Stimulated activated CD8-positive, alpha-beta memory T cell treated with anti-CD3 and anti-CD28 coated beads, Interleukin-2, amount 100 ng/mL, for 1 hour (primary cell): ENCODE measurements at places on chromosomes 12 and 14.

DNA sequence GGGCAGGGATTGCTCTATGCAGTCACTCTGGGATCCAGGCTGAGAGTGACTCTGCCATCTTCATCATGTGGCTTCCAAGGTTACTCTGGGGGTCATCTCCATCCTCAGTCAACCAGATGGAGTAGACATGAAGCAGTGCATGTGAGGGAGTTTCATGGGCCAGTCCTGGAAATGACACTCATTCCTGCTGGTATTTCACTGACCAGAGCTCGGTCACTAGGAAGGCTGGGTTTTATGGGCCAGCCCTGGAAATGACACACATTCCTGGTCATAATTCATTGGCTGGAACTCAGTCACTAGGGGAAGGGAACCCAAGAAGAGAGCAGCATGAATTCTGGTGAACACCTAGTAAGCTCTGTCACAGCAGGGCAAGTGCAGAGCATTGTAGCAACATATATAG is 144.7 kb downstream of the SMOC1 start:
- DNase-seq, result no peak

- no peak for DNase-seq
Observed at GRCh38 chr12:47360771-47361388, 281.1 kb upstream of the AMIGO2 start.

DNA sequence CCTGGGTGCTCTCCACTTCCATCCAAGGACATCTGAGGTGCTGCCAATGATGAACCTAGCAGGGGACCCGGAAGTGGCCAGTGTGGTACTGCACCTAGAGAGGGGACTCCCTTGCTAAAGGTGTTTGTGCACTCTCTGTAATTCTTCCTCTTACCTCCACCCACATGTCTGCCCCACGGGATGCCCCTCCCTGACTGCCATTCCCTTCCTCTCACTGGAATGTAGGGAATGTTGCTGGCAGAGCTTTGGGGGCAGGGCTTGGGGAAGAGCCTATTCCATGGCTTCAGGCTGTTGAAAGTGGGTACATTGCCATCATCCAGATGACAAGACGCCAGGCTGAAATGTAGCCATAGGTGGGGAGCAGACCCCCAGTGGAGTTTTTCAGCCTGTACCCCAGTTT is 153.2 kb downstream of the SMOC1 start:
- no peak for DNase-seq

GRCh38 chr12:121580959-121581685 is at the start of gene KDM2B:
Gene KDM2B, minus strand, starts transcription at chr12:121581023. Its CDS starts 112 bp downstream, at chr12:121580911.
- DNase-seq, result no peak

DNA sequence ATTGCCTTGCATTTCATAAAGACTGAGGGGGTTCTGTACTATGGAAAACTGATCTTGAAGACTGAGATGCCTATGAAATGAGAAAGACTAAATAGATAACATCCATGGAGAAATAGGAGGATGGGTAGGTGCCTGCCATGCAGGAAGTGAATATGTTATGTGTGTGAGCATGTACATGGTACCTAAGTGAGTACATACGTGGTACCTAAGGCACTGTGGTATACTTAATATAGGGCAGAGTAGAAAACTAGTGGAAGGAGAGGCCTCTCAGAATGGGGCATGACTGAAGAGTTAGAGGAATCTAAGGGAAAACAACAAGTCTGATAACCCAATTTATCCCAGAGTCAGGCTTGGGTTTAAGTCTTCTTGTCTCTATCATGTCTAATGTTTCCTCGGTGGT is 161.8 kb upstream of the DCN start:
- DNase-seq, result no peak

GRCh38 chr12:43100231-43100630 is 451.8 kb downstream of the ADAMTS20 start:
- DNase-seq, result no peak

- no peak for DNase-seq
Observed at GRCh38 chr12:25687226-25687625, 134.1 kb upstream of the LMNTD1 start.

GRCh38 chr14:96081767-96082400 is 42.7 kb downstream of the C14orf132 start:
- DNase-seq, result no peak

DNA sequence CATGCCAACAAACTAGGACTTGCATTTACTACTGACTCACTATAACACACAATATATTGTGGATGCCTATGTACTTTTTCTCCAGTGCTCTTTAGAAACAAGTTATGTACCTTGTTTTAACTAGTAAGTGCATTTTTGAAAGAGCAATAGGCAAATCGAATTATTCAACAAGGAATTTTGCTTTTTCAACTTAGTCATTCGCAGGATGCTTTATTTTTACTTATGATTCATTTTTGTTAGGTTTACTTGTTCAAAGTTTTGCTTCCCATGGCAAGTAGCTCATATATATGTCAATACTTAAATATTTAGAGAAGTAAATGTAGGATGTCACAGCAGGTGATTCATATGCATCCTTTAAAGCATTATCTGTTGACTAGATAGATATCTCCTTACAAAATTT is 149.8 kb downstream of the PELI2 start:
- DNase-seq, result no peak

- no peak for DNase-seq
Observed at GRCh38 chr12:109169686-109170085, 53.3 kb downstream of the ACACB start.

DNA sequence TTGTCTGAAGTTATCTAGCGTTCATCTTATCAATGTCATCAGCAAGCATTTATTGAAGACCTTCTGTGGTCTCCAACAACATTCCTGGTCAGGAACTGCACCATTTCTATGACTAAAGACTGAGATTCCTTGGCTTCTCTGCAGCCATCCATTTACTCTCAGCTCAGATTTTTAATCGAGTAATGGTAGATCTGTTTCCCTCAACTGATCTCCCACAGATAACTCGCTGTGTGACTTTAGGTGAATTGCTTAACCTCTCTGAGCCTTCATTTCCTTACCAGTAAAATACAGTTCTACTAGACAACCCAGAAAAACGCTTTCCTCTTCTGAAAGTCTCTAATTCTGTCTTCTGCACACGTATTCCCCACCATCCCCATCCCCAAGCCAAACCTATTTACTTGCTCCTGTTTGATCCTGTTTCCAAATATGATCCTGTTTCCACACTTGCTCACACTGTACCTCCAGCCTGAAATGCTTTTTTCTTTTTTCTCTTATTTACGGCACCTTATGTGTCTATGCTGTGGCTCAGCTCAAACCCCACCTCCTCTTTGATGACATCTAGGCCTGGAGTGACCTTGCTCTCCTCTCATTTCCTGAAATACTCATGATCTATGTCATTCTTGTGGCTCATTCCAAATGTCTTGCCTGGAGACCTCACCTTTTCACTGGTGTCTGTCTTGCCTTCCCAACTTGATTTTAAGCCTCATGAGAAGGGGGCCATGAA is 21.8 kb downstream of the PLXNC1 start:
- no peak for DNase-seq

DNA sequence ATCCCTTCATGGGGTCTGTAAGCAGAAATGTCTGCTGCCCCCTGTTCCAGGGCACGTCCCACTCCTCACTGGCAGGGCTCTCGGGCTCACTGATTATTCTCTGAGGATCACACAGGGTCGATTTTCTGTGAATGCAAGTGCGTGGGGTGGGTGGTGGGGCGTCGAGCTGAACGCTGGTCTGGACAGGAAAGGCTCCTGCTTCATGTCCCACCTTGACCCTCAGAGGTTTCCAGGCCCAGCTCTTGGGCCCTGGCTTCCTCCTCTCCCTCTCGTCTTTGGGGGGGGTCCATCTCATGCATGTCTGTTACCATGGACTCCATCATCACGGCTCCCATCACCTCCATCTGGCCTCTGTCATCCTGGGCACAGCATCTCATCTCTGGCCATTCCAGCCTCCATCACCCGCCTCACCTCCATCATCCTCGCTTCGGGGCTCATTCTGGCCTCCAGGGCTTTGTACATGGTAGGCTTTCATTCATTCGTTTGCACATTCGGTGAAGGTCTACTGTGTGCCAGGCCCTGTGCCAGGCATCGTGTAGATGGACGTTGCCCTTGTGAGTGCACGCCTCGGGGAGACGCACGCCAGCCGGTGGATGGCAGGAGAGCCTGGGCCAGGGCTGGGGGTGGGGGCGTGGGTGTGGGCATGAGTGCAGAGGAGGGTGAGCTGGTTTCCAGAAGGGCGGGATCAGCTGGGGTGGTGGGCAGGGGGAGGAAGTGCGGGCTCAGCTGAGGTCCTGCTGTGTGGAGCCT is 34.7 kb downstream of the RTL1 start:
- DNase-seq, result no peak

DNA sequence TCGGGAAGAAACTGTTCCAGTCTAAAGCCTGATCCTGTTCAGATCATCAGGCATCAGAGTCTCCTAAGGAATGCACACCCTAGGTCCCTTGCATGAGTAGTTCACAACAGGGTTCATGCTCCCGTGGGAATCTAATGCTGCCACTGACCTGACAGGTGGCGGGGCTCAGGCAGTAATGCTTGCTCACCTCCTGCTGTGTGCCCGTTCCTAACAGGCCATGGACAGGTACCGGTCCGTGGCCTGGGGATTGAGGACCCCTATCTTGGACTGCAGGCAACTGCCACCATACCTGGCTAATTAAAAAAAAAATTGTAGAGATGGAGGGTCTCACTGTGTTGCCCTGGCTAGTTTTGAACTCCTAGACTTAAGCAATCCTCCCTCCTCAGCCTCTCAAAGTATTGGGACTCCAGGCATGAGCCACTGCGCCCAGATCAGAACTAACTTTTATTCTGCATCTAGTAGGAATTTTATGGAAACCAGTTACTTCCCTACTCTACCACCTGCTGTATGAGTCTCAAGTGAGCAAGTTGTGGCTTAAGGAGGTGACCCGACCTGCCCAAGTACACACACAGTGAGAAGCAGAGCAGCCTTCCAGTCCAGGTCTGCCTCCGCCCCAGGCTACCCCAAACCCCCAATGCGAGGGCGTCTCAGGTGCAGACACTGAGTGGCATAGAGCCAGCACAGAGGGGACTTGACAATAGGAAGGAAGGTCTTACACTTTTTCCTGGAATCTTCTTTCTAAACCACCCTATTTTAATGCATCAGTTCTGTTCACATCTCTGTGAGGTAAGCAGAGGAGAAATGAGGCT is 2.5 kb upstream of the PAPLN start:
- DNase-seq, result no peak

GRCh38 chr12:124698211-124698997 is 131.0 kb upstream of the NCOR2 start:
- DNase-seq, result no peak

DNA sequence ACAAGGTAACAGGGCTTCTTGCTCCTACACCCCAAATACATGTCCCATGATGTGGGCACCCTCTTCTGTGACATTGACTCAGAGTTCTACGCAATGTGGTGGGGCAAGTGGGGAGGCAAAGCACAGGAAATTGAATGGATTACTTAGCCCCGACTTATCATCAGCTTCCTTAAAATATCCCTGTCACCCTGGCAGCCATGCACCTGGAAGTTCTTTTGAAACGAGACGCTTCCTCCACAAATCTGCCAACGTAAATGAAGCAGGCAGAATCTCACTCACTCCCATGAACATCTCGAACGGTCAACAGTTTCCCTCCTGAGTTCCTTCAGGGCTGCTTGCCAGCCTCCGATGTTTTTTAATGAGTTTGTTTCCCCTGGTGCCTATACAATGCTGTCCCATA is 33.5 kb downstream of the RNFT2 start:
- DNase-seq, result no peak

GRCh38 chr12:2453076-2453760 is 341.6 kb upstream of the FKBP4 start:
- no peak for DNase-seq

GRCh38 chr14:24177041-24177825 is 5.4 kb downstream of the REC8 start:
- DNase-seq, result no peak

DNA sequence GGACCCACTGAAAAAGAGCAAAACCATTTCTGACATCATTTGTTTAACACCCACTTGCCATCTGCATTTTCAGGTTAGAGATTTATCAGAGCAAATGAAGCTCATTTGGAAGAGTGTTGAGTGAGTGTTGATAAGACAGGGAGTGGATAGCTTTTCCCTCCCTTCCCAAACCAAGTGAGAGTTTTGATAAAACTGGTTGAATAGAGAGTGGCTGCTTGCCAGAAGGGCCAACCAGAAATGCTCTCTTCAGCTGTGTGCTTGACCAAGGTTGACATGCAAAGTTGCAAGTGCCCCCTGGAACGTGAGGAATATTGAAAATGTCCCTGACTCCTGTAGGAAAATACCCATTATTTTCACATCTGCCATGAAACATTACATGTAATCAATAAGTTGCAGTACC is 1487.0 kb upstream of the FLRT2 start:
- DNase-seq, result no peak

DNA sequence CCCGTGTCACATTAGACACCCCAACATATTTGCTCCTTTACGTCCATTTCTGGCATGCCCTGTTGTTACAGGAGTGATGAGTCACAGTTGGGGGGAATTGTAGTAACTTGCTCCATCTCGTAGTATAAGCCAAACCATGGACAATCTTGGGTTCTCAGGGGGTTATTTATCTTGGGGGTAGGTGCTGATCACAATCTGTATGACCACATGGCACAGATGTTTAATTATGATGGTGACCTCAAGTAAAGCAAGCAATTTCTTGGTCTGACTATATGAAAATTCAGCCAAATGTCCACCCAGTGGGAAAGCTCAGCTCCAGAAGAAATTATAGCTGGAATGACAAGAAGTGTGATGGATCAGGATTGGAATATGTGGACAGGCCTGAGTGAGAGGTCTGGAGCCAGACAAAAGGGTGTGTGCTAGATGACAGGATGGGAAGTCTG is 32.1 kb upstream of the STON2 start:
- DNase-seq, result no peak

- DNase-seq, result no peak
Observed at GRCh38 chr12:124394462-124395128, 99.7 kb downstream of the RFLNA start.

DNA sequence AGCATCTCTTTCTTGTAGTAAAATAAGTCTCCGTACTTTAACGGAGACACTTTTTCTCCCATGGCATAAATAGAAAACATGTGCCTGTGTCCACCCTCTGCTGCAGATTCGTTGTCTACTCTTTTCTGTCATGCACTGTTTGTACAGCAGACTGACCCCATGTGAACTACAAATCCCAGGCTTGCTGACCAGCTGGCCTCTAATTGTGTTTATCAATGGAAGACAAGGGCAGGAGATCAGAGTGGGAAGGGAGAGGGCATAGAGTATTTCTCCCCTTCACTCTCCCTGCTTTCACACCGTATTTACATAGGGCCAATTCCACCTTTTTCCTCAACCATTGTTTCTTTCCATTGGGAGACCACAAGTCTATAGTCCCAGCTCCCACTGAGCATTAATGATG is 31.0 kb upstream of the TMTC2 start:
- no peak for DNase-seq

- no peak for DNase-seq
Observed at GRCh38 chr14:33432407-33433023, 493.8 kb downstream of the NPAS3 start.

DNA sequence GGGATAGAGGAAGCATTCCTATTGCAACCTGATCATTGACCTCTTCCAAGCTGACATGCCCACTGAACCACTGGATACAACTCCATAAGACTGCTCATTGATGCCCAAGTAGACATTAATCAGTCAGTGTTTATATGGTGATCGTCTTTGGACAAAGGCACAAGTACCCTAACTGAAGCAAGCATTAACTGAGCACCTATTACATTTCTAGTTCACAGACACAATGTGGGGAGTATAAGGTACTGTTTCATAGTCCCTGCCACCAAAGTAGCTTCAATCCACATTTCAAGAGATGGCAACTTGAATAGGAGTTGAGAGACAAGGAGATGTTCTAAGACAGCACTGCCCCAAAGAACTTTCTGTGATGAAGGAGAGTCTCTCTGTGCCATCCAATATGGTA is 10.9 kb upstream of the COL2A1 start:
- no peak for DNase-seq

- no peak for DNase-seq
Observed at GRCh38 chr14:21382095-21382494, 1.7 kb downstream of the SUPT16H start.

GRCh38 chr12:94157981-94158411 is 9.6 kb downstream of the PLXNC1 start:
- DNase-seq, result no peak
